Osteoblast (primary cell): ENCODE measurements at places on chromosomes 3 and 15.
A peak's percentile ranks its signal among the peaks of the same experiment; 100 is the strongest.

GRCh38 chr15:43859546-43859945 lies 32.7 kb downstream of the WDR76 start:
- peaks cover 11% of the 10 kb centered on the region for H3K36me3 ChIP-seq
- no peak overlapping the region for H3K27ac ChIP-seq
- H3K27me3 ChIP-seq = no peaks in the 10 kb centered on the region
- no peak for DNase-seq

DNA sequence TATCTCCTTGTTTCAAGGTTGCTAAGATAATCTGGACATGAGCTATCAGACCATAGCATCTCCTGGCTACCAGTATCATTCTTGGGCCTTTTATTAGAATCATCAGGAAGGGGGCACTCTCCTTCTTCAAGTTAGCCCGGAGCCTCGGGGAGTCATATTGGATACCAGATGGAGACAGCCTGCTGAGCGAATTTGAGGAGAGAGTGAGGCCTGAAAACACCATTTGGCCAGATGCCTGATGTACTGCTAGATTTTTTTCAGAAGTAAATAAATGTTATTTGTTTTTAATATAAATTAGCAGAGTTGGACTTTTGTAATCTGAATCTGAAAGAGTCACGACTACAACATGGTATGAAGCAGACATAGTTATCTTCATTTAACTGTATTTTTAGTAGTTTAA lies 848.6 kb downstream of the IGSF11 start:
- H3K4me1 ChIP-seq = no peaks in the 10 kb centered on the region
- no peak for DNase-seq
- H3K27me3 ChIP-seq = no peaks in the 10 kb centered on the region

DNA sequence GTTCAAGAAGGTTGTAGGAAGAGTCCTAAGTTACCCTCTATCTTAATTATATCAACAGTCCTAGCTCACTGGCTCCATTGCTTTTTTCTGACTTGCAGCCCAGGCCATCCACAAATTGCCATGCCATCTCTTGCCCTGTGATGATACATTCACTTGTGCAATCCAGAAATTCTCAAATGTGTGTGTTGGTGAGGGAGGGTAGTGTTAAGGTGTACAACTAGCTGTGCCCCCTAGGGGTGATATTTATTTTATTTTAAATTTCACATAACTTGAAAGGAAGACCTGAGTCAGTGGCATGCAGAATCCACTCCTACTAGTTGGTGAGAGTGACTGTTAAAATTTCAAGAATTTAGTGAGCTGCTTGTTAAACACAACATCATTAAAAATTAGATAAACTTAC lies 156.1 kb upstream of the ANKRD28 start:
- H3K4me1 ChIP-seq = peaks cover under 1% of the 10 kb centered on the region
- no peak overlapping the region for H3K27ac ChIP-seq
- H3K36me3 ChIP-seq = no peaks in the 10 kb centered on the region
- DNase-seq = no peak
- H3K27me3 ChIP-seq = no peaks in the 10 kb centered on the region

- no peak for DNase-seq
- H3K36me3 ChIP-seq = no peaks in the 10 kb centered on the region
- no peak overlapping the region for H3K4me3 ChIP-seq
Measured at GRCh38 chr3:127339928-127340861, 52.3 kb upstream of the PRR20G start.

DNA sequence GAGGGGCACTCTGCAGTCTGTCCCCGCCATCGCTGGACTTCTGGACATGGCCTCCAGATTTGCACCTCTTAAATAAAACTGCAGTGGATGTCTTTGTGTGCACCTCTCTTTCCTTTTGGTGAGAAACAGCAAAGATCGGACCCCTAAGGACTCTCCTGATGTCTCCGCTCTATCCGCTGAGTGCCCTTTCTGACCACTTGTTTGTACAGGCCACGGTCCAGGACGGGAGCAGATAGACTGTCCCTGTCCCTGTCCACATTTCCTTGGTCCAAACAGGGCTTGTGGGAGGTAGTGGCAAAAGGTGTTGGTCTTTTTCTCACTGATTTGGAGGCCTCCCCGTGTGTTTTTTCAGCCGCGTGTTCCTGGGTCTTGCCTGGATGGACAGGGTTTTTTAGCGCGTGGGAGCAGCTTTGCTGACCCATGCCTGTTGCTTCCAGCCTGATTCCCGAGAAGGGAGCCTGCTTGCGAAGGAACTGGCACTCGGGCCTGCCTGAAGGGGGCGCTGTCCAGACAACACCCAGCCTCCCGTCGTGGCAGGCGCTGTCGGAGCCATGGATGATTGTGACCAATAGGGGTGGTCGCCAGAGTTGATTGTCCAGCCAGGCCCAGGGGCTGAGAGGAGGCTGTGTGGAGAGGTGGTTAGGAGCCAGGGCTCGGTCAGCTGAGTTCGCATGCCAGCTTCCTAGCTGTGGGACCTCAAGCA lies 13.2 kb upstream of the STAB1 start:
- no peaks in the 10 kb centered on the region for H3K4me1 ChIP-seq
- H3K36me3 ChIP-seq = peaks cover 70% of the 10 kb centered on the region
- H3K4me3 ChIP-seq = no peak overlapping the region
- DNase-seq = peak; percentile 93

- DNase-seq = no peak
- H3K36me3 ChIP-seq = no peaks in the 10 kb centered on the region
- H3K27me3 ChIP-seq = peaks cover 6% of the 10 kb centered on the region
- no peak overlapping the region for H3K27ac ChIP-seq
- H3K4me3 ChIP-seq = no peak overlapping the region
- H3K4me1 ChIP-seq = no peaks in the 10 kb centered on the region
Measured at GRCh38 chr3:126127452-126127851, 43.5 kb upstream of the SLC41A3 start.

- no peak for DNase-seq
- H3K4me3 ChIP-seq = no peak overlapping the region
- H3K27ac ChIP-seq = no peak overlapping the region
- H3K4me1 ChIP-seq = no peaks in the 10 kb centered on the region
- H3K36me3 ChIP-seq = no peaks in the 10 kb centered on the region
- no peaks in the 10 kb centered on the region for H3K27me3 ChIP-seq
Measured at GRCh38 chr3:163891771-163892170, 1186.5 kb downstream of the SI start.

DNA sequence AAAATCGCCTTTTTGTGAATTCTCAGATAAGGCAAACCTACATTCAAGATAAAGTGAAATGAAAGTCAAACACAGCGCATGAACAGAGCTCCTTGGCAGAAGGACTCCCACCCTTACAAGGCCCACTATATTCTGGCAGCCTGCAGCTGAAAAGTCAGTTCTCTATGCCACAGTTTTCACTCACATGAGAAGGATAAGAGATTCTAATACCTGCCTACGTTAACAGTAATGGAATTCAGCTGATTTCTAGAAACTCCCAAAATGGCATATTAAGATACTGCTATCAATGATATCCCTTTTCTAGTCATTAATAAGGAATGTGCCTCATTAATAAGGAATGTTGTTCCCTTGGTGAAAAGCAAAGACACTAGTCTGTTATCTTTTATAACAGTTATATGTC lies 27.0 kb downstream of the SLC30A4 start:
- no peak for DNase-seq
- H3K36me3 ChIP-seq = no peaks in the 10 kb centered on the region
- H3K27ac ChIP-seq = no peak overlapping the region
- no peak overlapping the region for H3K4me3 ChIP-seq
- H3K4me1 ChIP-seq = peaks cover 13% of the 10 kb centered on the region
- no peaks in the 10 kb centered on the region for H3K27me3 ChIP-seq

- H3K27ac ChIP-seq = peak overlapping the region; percentile 82
- no peak for DNase-seq
- H3K4me3 ChIP-seq = no peak overlapping the region
- no peaks in the 10 kb centered on the region for H3K27me3 ChIP-seq
Measured at GRCh38 chr3:23263796-23264195, 60.7 kb downstream of the UBE2E2 start.

GRCh38 chr3:117059956-117060270 lies 350.3 kb downstream of the TUSC7 start:
- H3K4me3 ChIP-seq = no peak overlapping the region
- DNase-seq = no peak
- no peaks in the 10 kb centered on the region for H3K4me1 ChIP-seq
- no peaks in the 10 kb centered on the region for H3K27me3 ChIP-seq
- H3K36me3 ChIP-seq = no peaks in the 10 kb centered on the region

DNA sequence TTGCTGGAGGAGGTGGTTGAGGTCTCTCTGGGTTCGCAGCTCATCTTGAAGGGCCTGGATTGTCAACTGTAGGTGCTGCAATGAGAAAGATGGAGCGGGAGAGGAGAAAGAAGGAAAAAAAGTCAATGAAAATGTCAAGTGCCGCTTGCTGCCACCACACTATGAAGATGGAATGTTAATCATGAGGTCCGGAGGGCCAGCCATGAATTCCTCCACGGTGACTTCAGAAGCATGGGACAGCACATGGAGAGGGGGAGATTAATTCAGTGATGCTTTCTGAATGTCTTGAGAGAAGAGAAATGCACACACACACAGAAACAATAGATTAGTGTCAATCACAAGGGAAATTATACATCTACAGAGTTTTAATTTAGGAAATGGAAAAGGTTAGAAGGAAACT lies 171.9 kb downstream of the ERC2 start:
- H3K27me3 ChIP-seq = peaks cover 6% of the 10 kb centered on the region
- no peaks in the 10 kb centered on the region for H3K36me3 ChIP-seq

- H3K36me3 ChIP-seq = no peaks in the 10 kb centered on the region
- DNase-seq = peak; percentile 22
- peaks cover 43% of the 10 kb centered on the region for H3K27me3 ChIP-seq
- no peak overlapping the region for H3K4me3 ChIP-seq
- no peak overlapping the region for H3K27ac ChIP-seq
Measured at GRCh38 chr3:108391917-108392593, 95.7 kb downstream of the HHLA2 start.

- H3K27ac ChIP-seq = no peak overlapping the region
- DNase-seq = no peak
- H3K27me3 ChIP-seq = peaks cover 13% of the 10 kb centered on the region
Measured at GRCh38 chr15:88272421-88272820, 15.9 kb upstream of the NTRK3 start.

DNA sequence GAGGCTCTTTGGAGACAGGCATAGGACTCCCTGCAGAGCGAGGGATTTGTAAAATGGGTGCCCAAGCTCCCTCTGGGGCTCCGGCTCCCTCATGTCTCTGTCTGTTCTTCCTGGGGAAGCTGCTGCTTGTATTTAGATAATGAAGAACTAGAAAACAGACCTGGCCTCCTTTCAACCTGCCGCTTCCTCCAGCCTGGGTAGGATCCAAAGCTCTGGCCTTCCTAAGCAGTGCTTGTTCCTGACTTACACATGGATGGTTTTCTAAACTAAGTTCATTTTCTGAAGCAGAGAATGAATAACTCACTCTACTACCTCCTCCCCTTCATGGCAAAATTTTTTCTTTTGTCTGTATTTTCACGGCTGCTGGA lies 36.9 kb upstream of the MYZAP start:
- H3K27ac ChIP-seq = no peak overlapping the region
- H3K36me3 ChIP-seq = no peaks in the 10 kb centered on the region
- H3K4me1 ChIP-seq = peaks cover 16% of the 10 kb centered on the region
- peak; percentile 21 for DNase-seq
- H3K4me3 ChIP-seq = no peak overlapping the region

DNA sequence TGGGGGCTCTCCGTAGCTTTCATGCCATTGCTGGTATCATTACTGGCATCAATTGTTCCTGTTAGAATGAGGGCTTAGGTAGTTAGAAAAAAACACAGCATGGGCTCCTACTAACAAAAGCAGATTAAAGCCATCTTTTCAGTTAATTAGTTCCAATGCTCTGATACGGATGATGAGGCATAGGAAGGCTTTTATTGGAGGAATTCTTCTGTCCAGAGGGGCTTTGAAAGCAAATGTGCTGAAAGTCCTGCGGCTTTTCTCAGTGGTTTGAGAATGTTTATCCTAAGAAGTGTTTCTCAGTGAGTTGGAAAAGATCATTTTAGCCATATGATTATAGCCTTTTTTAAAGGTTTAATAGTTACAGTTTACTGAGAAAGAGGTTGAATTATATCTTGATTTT lies 198.5 kb downstream of the THSD4 start:
- no peak for DNase-seq
- H3K27ac ChIP-seq = no peak overlapping the region
- peaks cover 18% of the 10 kb centered on the region for H3K4me1 ChIP-seq
- H3K36me3 ChIP-seq = no peaks in the 10 kb centered on the region
- no peak overlapping the region for H3K4me3 ChIP-seq

DNA sequence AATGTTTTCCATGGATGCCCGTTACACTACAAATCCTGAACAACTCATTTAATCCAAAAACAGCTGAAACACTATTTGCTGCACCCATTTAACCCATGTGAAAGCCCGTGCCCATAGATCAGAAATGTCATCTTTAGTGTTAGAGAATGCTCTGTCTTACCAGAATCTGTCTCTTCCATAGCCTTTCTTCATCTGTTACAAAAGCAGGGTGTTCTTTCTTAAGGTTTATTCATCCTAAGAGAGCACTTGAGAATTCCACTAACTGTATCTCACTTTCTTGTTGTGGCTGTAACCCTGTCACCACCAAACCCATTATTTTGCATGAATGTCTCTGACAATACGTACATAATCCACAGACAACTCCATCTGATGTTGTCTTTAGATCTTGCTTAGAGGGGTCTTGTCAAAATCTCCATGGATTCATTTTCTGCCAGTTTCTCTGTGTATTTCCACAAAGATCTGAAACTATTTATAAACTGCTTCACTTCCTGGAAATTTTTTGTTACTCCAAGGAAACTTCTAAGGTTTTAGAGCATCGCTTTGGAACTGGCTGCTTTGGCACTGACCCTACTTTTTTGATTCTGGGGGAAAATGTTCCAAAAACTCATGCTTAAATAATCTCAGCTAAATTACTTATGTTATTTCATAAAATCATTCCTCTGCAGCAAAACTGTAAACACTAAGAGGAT lies 167.8 kb upstream of the CCDC54 start:
- H3K27ac ChIP-seq = peak overlapping the region; percentile 84
- no peaks in the 10 kb centered on the region for H3K27me3 ChIP-seq
- no peak overlapping the region for H3K4me3 ChIP-seq

- H3K4me3 ChIP-seq = no peak overlapping the region
- DNase-seq = no peak
- no peak overlapping the region for H3K27ac ChIP-seq
- peaks cover 4% of the 10 kb centered on the region for H3K4me1 ChIP-seq
Measured at GRCh38 chr3:24687671-24688070, 193.0 kb upstream of the THRB start.

DNA sequence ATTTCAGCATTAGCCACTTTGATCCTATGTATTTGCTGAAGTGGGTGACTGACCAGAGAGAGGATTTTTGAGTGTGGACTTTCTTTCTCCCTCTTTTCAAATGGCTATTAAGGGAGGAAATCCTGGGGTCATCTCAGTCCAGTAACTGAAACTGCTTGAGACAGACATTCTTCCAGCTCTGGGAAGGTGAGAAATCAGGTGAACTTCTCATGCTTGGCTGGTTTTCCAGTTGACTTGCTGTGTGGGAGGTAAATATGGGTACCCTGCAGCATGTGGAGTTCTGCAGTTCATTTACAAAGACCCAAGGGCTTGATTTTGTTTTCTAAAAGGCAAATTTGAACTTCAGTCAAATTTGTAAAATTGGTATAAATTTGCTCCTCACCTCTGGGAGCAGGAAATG lies 461.1 kb upstream of the TBL1XR1 start:
- H3K27ac ChIP-seq = no peak overlapping the region
- no peak for DNase-seq
- H3K4me3 ChIP-seq = no peak overlapping the region
- H3K4me1 ChIP-seq = no peaks in the 10 kb centered on the region
- H3K36me3 ChIP-seq = no peaks in the 10 kb centered on the region
